ENCODE measurements at places on chromosomes 13 and 19.

DNA sequence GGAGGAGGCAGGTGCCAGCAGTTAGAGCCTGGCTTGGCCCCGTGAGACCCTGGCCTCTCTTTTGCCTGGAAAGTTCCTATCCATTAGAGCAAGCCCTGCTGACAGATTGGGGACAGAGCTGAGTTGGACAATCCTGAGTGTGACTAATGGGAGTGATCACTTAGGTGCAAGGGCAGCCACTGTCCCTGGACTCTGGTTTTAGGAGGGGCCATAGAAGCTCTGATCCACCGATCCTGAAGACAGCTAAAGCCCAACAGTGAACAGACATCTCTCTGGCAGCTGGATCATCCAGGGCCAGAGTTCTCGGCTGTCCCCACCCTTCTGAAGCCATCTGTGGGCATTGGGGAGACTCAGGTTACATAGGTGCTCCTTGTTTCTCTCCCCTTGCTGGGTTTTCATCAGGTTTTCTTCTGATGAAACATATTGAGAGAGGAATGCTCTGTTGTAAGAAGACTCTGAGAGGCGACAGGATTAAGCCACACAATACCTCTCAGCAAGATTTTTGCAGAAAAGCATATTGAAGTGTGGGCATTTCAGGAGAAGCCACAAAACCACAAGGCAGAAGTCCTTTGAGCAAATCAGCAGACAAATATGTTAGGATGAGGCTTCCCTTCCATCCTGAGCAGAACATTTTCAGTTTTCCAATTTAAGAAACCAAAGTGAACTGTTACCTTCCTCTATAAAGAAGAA lies 288.0 kb upstream of the MAB21L1 start:
- no peak for DNase-seq

DNA sequence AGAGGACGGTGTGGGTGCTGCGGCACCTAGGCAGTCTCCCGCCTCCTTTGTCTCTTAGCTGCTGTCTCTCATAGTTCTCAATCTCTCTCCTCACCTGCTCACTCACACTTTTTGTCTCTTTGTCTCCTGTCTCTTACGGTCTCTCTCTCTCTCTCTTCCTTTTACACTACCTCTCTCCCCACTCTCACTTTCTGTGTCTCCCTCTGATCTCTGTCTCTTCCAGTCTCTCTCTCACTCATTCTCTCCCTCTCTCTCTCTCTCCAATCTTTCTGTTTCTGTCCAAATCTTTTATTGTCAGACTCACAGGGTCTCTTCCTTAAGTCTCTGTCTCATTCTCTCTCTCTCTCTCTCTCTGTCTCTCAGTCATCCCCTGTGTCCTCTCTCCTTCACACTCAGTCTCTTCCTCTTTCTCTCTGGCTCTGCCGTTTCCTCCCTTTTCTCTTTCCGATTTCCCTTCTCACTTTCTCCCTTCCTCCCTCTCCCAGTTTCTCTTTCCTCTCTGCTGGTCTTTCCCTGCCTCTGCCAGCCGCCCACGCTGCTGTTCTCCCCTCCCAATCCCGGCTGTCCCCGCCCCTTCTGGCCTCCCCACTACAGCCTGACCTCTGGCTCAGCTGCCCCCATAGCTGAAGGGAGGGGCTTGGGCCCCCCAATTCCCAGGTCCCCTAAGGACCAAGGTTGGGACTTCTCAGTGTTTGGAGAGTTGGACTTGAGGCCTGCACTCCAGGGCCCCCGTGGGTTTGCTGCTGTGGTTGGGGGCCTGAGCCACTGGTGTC lies at the start of gene PLEKHA4:
Gene PLEKHA4 (minus strand): TSS at position 504 of the 773 bp plus-strand sequence. CDS start 997 bp downstream, outside the sequence.
- DNase-seq: no peak

DNA sequence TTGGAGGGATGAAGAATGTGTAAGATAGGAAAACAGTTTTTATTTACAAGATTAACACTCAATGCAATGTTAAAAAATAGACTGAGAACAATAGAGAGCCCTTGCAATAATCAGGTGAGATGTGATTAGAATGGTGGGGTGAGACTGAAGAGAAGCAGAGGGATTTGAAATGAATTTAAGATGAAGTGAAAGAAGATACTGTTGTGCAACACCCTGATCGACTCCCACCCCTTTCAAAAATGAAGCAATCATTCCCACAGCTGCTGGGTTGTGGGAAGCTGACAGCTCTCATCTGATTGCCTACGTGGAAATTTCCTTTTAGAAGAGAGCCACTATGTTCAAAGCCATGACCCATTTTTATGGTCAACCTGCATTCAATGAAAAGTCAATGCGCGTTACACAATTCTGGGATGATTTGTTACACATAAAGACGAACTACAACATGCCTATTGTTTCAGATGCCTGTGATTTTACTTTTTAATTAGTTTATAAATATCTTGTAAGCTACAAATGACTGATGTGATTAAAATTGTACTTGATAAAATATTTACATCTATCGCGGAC lies 1374.8 kb downstream of the PCDH9 start:
- no peak for DNase-seq

DNA sequence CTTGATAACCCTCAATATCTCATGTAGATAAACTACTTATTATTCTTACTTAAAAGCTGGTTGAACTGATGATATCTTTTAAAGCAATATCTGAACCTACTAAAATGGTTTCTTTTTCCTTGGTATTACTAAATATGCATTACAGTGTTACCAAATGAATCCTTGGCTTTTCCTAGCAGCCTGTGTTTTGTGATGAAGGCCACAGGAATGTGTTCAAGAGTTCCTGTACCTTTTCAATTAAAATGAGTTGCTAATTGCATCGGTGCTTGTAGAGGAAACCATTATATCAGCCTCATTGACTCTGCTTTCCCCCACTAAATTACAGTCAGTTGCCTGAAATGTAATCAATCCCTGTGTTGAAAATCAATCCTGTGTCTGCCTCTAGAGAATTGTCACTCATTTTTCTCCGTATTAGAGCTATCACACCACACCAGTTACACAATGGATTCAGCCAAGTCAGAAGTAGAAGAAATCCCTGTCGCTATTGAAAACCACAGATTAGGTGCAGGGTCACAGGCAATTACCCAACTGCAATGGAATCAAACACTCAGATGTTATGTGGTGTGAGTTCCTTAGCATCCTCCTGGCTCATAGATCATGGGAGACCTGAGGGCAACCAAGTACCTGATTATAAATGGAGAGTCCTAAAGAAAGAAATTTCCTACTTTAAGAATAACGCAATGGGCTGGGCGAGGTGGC lies 13.3 kb downstream of the FAM216B start:
- no peak for DNase-seq

DNA sequence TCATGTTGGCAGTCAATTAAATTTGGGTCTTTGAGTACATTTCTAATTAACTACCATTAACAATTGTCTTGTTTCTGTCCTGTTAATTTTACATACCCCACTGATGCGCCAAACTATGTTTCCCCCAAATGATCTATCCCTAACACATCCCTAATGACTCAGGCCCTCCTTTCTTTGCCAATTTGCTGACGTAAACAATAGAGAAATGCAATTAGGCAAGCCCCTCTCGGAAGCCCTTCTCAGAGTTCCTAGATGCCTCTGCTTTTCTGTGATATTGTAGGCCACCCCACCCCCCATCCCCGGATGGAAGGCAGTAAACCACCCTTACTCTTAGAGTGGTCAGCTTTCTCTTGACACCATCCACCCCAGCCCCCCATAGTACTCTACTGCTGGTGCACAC lies 74.2 kb downstream of the FLT1 start:
- no peak for DNase-seq

GRCh38 chr13:103466761-103467160 lies 400.5 kb upstream of the SLC10A2 start:
- DNase-seq: no peak

- no peak for DNase-seq
These were observed 2676.6 kb downstream of the PCDH9 start for GRCh38 chr13:64553411-64554129.

DNA sequence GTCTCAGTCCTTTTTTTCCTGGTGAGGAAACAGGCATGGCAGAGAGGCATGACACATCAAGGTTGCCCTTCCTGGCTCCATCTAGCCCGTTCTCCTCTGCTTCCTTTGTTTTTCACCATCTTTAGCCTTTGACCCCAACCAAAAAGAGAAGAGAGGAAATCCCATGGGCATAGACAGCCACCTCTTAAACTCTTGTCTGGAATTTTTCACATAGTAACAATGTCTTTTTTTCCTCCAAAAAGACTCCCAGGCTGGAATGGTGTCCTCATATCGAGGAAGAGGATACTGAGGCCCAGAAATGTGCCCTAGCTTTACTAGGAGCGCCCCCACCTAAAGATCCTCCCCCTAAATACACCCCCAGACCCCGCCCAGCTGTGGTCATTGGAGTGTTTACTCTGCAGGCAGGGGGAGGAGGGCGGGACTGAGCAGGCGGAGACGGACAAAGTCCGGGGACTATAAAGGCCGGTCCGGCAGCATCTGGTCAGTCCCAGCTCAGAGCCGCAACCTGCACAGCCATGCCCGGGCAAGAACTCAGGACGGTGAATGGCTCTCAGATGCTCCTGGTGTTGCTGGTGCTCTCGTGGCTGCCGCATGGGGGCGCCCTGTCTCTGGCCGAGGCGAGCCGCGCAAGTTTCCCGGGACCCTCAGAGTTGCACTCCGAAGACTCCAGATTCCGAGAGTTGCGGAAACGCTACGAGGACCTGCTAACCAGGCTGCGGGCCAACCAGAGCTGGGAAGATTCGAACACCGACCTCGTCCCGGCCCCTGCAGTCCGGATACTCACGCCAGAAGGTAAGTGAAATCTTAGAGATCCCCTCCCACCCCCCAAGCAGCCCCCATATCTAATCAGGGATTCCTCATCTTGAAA lies at the start of gene GDF15:
Gene GDF15 (plus strand): TSS at position 484 of the 868 bp plus-strand sequence. CDS start 32 bp downstream, at position 516.
- DNase-seq: no peak

GRCh38 chr13:60201286-60201685 lies 37.6 kb upstream of the DIAPH3 start:
- no peak for DNase-seq

GRCh38 chr13:75256922-75257321 lies 225.0 kb downstream of the TBC1D4 start:
- DNase-seq: no peak

- DNase-seq: no peak
These were observed 3.4 kb downstream of the PNKP start for GRCh38 chr19:49863935-49864320.

GRCh38 chr13:49494645-49495044 lies 1.1 kb upstream of the PHF11 start:
- no peak for DNase-seq
